ENCODE measurements at places on chromosomes 12 and 14. TPM values are rescaled to one million over a fixed set of nuclear protein-coding genes. Genes with fewer than 3 reads are reported as not detected.

FAM181A gene
- total RNA-seq: 3.6 TPM

C12orf54 gene
- not detected for total RNA-seq

SLC39A5 gene
- total RNA-seq: not detected

SLC6A13 gene
- total RNA-seq: 5.0 TPM

DNA sequence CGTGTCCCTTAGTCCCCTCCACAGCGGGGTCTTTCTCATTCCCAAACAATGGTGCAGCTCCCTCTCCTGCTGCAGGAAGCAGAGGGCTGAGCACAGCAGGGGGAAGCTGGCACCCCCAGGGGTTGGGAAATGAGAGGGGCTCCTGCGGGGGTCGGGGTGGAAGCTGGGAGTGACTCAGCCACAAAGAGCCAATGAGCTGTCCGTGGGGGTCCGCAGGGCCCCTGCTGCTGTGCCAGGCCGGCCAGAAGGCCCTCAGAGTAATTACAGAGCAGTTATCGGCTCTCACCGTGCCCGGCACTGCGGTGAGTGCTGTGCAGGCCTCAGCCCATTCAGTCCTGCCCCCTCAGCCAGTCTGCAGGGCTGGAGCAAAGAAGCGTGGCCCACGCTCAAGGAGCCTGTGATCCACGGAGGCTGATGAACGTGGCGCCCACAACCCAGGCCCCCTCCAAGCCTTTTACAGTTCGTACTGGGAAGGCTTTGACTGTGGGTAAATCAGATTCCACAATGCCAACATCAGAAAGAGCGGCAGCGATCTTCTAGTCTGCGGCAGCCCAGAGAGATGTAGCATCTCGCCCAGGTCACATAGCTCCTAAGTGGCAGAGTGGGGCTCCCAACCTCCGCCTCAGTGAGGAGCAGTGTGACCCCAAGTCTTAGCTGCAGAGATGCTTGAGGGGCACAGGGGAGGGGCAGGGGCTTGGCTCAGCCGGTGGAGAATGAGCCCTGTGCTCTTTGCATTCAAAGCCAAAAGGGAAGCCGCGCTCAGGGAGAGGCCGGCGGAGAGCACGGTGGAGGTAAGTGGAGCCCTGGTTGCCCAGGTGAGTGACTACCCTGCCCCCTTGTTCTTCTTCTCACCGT lies 43.4 kb downstream of the SLC6A12 start:
- DNase-seq: no peak

- no peak for DNase-seq
Observed at GRCh38 chr14:106302661-106303060, 776.3 kb downstream of the TMEM121 start.

DNA sequence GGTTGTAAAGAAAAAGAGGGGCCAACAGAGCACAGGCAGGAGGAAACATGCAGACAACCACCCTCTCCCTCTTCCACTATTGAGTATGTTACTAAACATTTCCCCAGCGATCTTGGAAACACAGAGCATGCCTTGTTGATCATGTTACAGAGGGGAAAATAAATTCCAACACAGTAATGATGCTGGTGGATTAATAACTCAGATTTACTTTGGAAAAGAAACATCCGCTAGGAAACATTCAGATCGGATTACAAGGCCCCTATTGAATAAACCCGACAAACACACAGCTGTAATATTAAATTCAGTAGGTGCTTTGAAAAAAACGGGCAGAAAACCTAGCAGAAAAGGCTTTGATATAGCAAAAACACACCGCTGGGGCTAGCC lies 5.4 kb downstream of the BMP4 start:
- DNase-seq: no peak

DNA sequence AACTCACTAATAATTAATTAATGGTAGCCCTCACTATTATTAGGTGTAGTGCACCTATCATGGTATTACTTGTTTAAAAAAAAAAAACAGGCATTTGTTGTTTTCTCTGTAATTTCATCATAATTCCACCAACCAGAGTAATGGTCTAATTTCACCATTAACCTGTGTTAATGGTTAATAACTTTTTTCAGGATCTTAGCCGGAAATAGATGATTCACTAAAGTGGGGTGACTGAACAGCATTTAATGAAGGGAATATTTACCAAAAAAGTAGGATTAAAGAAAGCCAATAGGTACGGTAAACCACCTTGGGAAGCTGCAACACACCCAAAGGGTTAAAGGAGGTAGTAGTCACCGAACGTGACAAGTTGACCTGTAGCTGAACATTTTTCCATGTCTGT lies 13.0 kb downstream of the ETFBKMT start:
- no peak for DNase-seq

DNA sequence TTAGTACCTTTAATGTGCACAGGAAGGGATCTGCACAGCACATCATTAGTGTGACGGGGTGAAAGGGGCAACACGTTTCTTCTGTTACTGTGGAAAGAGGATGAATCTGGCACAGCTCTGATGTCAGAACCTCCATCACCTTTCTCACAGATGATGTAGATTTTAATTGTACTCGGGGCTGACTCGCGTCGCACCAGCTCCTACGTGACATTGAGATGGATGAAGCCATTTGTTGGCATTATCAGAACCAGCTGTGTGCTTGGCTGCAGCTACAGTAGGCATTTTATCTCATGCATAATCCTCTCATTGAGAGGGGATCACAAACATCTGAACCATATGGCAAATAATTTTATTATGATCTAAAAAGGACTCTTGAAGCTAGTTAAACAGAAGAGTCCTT lies 173.6 kb downstream of the PDZRN4 start:
- no peak for DNase-seq

DNA sequence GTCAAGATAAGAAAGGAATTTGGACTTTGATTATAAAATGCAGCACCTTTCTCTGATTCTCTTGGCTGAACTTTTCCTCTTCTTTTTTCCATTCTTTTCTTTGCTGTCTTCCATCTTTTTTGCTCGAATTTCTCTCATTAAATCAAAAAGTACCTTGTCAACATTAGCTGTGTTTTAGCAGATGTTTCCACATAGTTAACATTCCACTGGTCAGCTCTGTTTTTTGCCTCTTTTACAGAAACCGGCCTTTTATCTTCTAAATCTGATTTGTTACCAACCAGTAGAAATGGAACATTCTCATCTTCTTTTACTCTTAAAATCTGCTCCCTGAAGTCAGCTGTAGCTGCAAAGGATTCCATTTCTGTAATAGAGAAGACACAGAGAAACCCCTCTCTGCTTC lies 71.1 kb upstream of the SYT1 start:
- no peak for DNase-seq

DNA sequence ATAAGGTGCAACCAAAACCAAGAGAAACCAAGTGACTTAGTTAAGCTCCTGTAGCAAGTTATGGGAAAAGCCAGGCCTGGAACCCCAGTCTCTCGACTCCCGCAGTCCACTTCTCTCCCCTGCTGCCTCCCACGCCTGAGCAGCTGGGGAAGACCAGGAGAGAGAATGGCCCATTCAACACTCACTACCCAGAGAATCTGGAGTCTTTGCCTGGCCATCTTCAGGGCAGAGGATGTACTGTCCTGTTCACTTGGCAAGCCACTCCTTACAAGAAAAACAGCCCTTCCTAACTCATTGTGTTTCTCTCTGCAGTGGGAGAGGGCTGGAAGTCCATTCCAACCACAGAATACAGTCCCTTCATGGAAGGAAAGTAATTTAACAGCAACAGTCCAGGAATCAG lies 1.8 kb downstream of the PITPNM2 start:
- no peak for DNase-seq

GRCh38 chr12:26728205-26729050 lies 104.6 kb downstream of the ITPR2 start:
- no peak for DNase-seq
